ENCODE measurements at places on chromosomes 7 and 10.
A peak's percentile ranks its signal among the peaks of the same experiment; 100 is the strongest.

- DNase-seq, result no peak
Observed at GRCh38 chr10:50515420-50515819, 108.3 kb downstream of the SGMS1 start.

DNA sequence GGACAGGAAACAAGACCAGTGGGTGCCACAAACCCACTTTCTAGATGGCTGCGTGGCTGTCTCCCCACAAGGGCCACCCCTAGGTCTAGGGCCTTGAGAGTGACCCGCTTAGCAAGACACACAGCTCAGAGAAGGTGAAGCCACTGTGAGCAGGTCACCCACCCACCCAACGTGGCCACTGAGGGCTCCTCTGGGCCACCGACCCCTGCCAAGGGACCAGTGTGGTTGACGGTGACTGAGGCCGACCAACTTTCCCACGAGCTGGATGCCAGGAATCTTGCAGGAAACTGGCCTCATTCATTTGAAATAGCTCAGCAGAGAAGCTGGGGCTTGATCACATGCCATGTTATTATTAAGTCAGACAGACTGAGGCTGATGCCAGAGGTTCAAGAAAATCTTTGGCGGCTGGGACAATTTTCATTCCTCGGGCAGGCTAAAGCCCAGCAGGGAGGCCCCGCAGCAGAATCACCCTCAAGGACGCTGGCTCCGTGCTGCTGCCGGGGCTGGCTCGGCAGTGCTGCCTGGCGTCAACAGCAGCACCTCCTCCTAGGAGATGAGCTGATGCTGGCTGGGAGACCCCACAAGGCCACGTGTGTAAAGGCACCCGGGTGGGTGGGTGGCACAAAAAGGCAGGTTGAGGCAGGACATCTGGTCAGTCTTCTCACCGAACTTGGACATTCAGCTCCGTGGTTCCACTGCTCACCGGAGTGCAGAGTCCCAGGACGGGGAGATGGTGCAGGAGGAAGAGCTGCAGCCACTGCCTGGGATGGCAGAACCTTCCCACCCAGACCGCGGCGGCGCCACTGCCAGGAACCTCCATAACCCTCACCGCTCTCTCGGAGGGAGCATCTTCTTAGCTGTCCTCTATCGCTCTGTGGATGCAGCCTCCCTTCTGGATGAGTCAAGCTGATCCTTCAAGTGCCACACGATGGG lies 57.8 kb downstream of the ZRANB1 start:
- no peak for DNase-seq

DNA sequence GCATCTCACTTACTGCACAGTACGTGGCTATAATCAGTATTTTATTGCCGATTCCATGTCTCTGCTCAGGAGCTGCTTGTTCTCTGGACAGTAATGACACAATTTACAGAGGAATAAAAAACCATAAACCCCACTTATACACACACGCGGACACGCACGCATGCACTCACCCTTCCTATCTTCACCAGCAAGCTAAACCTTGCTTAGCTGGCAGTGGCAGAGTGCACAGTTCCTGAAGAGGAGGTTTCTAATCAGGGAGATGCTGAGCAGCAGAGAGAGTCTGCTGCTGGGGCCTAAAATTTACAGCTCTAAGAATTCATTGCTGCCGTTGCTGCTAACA lies 66.3 kb downstream of the SND1 start:
- no peak for DNase-seq

DNA sequence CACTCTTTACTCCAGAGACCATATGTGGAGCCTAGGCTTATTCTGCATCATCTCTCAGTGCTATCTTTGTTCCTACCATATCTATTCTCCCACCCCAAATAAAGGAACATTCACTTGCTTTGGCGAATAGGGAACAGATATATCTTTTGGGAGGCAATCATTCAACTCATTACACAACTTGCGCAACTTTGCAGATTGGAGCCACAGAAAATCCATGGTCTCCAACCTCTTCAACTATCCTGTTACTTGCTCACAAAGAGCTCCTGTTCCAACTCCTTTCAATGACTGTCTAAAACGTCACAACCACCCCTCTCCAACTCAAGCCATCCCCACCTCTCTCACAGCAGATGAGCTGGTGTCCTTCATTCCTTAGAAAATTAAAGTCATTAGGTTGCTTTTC lies 203.7 kb downstream of the POU6F2 start:
- no peak for DNase-seq

DNA sequence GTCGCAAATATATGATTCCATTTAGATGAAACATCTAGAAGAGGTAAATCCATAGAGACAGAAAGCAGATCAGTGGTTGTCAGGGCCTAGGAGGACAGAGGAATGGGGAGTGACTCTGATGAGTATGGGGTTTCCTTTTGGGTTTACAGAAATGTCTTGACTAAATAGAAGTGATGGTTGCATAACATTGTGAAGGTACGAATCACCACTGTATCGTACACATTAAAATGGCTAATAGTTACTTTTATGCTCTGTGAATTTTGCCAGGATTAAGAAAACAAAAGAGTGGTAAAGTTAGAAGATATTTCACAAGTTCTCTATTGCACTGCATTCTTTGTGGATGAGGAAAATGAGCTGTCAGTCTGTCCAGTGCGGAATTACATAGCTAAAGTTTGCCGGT lies 407.4 kb downstream of the KCNMA1 start:
- no peak for DNase-seq

GRCh38 chr7:136053689-136054485 lies 76.7 kb upstream of the MTPN start:
- DNase-seq, result no peak

DNA sequence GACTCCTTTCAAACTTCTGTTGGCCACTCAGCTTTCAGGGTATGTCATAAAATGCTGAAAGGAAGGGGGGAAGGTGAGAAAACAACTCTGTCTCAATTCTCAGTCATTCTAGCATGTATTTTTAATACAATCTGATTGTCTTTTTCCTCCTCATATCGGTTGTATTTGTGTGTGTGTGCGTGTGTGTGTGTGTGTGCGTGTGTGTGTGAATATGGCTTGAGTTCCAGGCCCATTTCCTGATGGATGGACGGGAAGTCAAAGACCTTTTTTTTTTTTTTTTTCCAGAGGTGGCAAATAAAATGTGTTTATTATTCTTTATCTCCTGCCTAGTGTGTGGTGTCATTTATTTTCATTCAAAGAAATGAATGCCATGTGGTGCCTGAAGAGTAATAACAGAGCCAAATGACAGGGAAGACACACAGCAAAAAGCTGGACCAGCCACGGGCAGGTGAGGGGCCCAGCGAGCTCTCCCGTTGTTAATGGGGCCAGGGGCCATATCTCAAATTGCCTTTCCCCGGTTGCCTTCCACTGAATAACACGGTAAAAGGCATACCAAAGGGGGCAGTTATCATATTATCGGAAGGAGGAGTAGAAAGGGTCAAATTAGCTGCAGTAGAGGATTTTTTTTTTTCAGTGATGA lies 3.1 kb upstream of the PLXNA4 start:
- DNase-seq, result no peak

- no peak for DNase-seq
Observed at GRCh38 chr10:87842776-87843497, 20.4 kb downstream of the KLLN start.

DNA sequence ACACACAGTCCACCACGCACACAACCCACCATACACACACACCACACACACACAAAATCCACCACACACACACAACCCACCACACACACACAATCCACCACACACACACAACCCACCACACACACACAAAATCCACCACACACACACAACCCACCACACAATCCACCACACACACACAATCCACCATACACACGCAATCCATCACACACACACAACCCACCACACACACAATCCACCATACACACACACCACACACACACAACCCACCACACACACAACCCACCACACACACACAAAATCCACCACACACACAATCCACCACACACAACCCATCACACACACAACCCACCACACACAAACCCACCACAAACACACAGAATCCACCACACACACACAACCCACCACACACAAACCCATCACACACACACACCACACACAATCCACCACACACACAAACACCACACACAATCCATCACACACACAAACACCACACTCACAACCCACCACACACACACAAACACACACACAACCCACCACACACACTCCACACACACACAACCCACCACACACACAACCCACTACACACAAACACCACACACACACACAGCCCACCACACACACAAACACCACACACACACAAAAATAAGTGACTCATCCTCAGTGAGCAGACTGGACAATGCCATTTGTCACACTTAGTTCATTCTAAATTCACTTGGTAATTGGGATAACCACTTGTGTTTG lies 8.8 kb upstream of the REPIN1 start:
- DNase-seq, result no peak

GRCh38 chr7:151686826-151687225 lies 167.1 kb upstream of the RHEB start:
- DNase-seq, result no peak

GRCh38 chr7:28170701-28171100 lies 9.9 kb downstream of the JAZF1 start:
- DNase-seq, result no peak

- no peak for DNase-seq
Observed at GRCh38 chr10:14700546-14700945, 74.2 kb downstream of the FAM107B start.

- DNase-seq, result no peak
Observed at GRCh38 chr10:86668297-86669165, at the start of gene LDB3. Gene LDB3 (plus strand): TSS chr10:86668511. CDS start chr10:86668692, 181 bp downstream.

- no peak for DNase-seq
Observed at GRCh38 chr7:95867309-95867708, 95.0 kb downstream of the DYNC1I1 start.

DNA sequence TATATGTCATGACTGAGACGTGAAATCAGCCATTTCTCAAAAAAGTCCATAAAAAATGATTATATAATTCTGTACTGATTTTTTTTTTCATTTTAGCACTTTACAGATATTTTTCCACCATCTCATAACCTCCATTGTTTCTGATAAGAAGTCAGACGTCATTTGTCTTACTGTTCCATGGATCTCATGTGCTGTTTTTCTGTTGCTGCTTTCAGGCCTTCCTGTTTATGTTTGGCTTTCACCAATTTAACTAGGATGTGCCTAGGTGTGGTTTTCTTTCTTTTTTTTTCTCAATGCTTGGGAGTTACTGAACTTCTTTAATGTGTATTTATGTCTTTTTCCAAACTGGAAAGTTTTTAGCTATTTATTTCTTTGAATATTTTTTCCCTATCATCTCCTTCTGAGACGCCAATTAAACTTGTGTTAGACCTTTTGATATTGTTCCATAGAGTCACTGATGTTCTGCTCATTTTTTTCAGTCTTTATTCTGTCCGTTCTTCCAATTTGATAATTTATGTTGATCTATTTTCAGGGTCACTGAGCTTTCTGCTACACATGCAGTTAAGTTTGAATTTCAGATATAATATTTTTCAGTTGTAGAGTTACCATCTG lies 43.3 kb downstream of the TAF3 start:
- no peak for DNase-seq

GRCh38 chr7:152351168-152351567 lies 84.6 kb downstream of the KMT2C start:
- DNase-seq, result no peak

DNA sequence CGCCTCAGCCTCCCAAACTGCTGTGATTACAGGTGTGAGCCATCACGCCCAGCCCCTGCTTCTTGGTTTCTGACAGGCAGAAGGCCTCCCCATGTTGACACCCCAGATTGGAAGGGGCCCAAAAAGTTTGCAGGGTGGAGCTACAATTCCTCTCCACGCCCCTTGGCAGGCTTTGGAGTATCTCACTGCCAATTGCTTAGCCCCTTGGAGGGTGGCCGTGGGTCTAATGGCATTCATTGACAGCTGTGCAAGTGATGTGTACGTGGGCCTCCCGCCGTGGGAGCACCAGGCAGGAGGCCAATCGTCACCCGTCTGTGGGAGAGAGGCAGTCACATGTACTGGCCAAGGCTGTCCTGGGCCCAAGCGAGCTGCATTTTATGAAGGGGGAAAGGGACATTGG lies 73.7 kb upstream of the PPIF start:
- no peak for DNase-seq

GRCh38 chr10:85914720-85915119 lies 451.9 kb downstream of the GRID1 start:
- no peak for DNase-seq

DNA sequence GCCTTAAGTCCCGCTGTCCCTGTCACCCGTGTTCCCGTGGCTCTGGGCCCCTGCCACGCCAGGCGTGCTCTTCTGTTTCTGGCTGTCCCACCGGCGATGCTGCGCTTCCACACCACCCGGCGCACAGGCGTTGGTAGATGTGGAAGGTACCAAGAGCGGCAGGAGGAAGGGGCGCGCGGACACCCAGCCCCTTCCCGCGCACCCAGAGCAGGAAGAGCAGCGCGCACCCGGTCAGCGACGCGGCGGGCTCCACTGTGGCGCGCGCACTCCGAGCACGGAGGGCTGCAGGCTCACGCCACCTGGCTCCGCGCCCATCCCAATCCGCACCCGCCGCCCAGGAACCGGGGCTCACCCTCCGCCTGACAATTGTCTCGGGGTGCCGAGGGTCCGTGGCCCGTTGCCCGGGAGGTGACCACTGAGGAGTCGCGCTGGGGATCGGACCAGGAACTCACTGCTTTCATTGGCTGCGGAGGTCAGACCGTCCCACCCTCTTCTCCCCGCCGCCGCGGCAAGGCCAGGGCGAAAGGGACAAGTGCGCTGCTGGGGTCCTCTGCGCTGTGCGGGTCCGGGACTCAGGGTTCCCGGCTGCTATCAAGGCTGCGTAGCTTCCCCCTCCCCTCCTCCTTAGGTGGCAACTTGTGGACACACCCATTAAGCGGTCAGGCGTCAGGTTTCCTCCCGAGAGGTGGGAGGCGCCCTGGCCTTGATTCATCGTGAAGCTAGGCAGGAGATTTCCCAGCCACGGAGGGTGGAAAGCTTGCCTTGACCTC lies 121.6 kb upstream of the ZNF92 start:
- peak; percentile 63 for DNase-seq

GRCh38 chr10:28332726-28333125 lies 29.9 kb upstream of the MPP7 start:
- no peak for DNase-seq

- no peak for DNase-seq
Observed at GRCh38 chr7:109699661-109700060, 1130.0 kb downstream of the DNAJB9 start.

GRCh38 chr10:4503076-4503475 lies 322.9 kb upstream of the AKR1E2 start:
- DNase-seq, result no peak

DNA sequence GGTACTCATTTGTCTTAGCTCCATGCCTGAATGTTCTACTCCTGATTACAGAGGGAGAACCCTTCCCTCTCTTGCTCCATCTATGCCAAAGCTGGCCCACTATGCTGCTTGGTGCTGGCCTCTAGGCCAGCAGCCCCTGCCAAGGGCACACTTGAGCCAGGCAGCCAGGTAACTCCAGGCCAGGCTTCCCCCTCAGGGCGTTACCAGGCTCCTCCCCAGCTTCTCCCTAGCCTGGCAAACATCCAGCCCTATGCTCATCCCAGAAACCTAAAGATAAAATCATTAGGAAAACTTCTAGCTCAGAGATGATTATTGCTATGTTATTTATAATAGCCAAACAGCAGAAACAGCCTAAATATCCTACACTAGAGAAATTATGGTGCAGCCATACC lies 103.7 kb downstream of the KCNMA1 start:
- DNase-seq, result no peak

All from kidney capillary endothelial cell (primary cell).